Midbrain (tissue), 1 donor: ENCODE measurements at places on chromosomes 5 and 9.
A peak's percentile ranks its signal among the peaks of the same experiment; 100 is the strongest.

DNA sequence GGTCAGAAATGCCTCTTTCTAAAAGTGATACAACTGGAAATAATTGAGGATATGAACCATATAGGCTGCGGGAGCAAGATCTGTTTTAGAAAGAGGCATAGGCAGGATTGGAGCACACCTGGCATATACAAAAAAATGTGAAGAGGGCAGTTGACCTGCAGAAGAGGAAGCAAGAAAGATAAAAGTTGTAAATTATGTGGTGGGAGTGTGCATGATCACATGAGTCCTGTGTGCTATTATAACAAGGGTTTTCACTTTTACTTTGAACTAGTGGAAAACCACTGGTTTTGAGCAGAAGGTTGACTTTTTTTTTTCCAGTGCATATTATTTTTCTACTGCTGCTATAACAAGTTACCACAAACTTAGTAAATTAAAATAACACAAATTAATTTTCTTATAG is 489.3 kb downstream of the ANXA1 start:
- DNase-seq = no peak

DNA sequence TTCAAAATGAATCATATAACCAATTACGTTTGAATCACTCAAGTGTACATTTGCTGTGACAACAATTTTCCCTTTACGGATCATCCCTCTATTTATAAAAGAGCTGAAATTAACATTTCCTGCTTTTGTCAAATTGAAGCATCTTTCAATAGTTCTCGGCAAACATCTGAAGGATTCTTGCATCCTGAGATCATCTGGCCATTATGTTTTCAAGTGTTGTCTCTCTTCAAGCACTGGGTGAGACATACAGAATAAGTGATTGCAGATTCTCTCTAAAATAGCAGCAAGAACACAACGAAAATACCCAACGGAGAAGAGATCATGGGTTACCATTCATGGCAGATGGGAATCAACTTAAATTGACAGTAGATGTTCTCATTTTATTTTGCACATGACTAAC is 283.4 kb upstream of the GRAMD2B start:
- no peak for DNase-seq

DNA sequence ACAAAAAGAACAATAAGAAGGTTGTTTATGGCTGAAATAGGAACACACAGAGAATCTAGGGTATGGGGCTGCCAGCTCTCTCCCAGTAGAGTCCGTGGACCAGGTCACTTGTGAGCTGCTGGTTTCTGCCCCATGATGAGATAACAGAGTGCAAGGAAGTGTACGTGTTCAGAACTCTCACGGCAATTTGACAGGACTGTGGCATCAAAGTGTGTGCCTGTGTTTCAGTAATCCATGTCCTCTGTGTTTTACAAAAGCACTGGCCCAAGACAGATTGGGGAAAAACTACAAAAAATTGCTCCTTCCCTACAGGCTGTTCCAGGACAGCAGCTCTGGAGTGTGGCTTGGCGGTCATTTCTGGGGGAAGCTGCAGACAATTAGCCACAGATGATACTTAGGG is 184.6 kb downstream of the AUH start:
- DNase-seq = no peak

DNA sequence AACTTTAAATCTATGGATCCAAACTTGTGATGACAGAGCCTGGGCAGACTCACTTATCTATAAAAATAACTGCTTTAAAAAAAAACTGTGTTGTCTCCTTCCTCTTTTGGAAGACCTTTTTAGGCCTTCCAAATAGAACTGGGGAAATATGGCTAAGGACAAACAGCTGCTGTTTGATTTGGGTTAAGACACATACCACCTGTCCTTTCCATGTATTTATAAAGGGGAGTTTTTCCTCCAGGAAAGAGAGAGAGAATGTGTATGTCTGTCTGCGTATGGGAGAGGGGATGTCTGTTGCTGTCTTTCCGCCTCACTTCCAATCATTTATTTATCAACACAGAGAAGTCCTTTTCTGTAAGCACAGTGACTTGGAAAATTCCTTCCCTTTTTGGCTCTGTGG is 2.8 kb downstream of the ARHGEF37 start:
- DNase-seq = peak; percentile 21

DNA sequence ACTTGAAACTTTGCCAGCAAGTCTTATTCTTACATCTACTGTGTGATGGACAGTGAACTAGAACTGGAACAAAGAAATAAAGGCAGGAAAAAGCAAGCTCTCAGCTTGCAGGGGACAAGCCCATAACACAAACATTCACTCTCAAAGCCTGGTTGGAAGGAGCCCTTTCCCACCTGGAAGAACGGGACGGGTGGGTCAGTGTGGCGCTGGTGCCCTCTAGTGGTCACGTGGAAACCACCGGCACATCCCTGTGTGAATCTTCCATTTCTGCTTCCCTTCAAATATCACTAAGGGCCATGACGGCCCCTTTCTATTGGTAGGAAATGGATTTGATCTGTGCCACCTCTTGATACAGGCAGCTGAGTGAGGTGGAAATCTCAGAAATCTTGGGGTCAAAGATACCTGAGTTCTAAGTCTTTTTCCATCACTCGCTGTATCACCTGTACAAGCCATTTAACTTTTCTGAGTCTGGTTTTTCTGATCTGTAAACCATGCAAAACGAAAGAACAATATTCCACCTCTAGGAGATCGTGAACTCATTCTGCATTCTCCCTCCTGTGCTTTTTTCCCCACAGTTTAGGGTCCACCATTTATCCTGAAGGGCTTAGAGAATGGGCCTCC is 211.6 kb downstream of the MSX2 start:
- DNase-seq = peak; percentile 78

DNA sequence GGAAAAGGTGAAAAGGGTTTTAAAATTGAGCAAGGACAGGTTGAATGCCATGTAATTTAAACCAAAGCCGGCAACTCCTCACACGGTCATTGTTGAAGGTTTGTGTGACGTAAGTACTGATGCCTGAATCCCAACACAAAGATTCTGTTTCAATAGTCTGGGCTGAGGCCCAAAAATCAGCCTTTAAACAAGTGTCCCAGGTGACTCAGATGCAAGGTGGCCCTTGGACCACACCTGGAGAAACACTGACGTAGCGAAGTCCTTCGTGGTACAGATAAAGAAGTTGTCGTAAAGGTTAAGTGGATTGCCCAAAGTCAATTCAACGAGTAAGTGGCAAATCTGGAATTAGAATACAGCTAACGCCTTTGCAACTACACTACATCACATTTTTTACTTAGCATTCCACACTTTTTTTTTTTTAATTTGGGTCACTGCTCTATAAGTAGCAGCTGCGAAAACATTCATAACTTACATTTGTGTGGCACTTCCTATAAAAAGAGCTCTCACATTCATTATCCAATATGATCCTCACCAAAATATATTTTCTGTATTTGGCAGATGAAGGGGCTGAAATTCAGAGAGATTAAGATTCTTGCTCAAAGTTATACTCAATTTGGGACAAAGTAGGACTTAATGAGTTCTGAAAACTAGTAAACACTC is 111.3 kb downstream of the LPAR1 start:
- no peak for DNase-seq

- DNase-seq = peak; percentile 1
Measured at GRCh38 chr5:151298063-151298855, 5.3 kb downstream of the SLC36A3 start.

DNA sequence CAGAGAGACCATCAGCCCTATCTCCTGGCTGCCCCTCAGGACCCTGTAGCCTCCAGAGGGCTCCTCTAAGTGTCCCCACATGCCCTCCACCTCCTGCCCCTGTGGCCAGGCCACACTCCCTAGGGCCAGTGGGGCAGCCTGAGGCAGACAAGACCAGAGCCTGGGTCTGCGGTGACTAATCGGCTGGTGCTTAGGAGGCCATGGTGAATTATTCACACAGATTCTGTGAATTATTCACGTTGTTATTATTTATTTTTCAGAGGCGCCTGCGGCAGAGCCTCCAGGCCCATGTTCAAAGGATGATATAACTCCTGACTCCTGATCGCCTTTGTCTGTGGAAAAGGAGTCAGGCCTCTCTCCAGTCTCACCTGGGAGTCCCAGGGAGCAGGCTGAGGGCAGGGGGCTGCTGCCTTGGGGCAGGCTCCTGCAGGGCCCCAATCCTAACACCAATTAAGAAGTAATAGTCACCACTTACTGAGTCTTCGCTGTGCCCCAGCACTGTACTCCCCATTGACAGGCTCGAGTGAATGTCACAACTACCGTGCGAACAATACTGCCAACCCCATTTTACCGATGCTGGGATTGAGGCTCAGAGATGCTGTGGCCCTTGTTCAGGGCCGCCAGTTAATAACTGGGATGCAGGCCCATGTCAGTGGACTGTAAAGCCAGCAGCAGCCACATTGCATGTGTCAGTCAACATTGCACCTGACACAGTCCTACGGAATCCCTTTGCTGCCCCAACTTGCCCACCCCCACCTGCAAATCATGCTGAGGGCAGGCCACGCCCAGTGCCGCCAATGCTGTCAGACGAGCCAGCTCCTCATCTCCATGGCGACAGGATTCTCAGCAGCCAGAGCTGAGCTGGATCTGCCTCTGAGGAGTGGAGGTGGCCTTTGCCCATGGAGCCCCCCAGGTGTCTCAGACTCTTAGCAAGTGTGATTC is 94.9 kb downstream of the PCDH1 start:
- no peak for DNase-seq

- DNase-seq = no peak
Measured at GRCh38 chr5:69364414-69364813, 4.9 kb downstream of the AK6 start.

GRCh38 chr5:88556406-88556805 is 287.8 kb upstream of the TMEM161B start:
- no peak for DNase-seq

- no peak for DNase-seq
Measured at GRCh38 chr9:32294106-32294505, 90.3 kb upstream of the ACO1 start.

GRCh38 chr9:5445886-5446285 is 4.5 kb upstream of the CD274 start:
- DNase-seq = no peak

DNA sequence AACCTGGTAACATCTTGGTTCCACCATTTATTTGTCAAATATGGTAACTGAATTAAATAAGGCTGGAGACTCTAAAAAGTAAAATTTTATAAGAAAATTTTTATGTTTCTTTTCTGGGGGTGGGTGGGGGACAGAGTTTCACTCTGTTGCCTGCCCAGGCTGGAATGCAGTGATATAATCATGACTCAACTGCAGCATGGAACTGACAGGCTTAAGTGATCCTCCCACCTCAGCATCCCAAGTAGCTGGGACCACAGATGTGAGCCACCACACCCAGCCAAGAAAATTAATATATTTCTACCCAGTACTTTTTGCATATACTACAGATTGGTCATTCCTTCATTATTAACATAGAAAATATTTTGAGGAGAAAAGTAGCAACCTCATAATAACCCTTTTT is 216.9 kb downstream of the DEPDC1B start:
- DNase-seq = no peak

- no peak for DNase-seq
Measured at GRCh38 chr9:74920944-74921626, 31.6 kb downstream of the C9orf40 start.

- DNase-seq = no peak
Measured at GRCh38 chr5:113507601-113508000, 5.9 kb upstream of the YTHDC2 start.

DNA sequence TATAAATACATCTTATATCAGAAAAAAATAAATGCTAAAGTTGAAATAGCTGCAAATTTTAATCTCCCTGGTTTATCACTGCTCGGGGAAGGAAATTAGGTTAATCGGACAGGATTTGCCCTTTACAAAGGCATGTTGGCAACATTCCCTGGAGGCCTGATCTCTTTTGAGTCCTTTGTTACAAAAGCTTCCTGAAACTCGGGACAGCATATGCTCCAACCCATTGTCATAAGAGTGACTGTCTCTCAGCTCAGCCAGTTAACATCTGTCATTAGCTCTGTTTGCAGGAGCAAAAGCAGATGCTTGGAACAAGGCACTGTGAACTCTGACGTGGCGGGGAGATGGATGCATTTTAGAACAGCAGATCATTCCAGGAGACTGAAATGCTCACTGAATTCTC is 80.6 kb downstream of the MYO10 start:
- no peak for DNase-seq

DNA sequence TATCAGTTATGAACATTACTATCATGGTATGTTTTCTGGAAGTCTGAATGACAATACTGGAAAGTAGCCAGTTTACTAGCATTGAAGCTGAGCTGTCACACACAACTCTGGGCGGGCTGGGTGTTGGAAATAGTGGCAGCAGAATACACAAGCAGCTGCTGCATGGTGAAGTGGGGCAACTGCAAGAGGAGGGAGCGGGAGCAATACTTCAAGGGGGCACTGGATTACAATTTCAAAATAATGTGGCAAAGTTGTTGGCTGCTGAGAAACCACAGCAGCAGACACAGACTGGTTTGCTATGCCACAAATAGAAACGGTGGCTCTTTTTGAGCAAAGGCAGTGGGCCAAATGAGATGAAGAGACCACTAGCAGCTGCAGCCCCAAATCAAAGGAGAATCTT is 350.2 kb downstream of the KIAA0825 start:
- no peak for DNase-seq

DNA sequence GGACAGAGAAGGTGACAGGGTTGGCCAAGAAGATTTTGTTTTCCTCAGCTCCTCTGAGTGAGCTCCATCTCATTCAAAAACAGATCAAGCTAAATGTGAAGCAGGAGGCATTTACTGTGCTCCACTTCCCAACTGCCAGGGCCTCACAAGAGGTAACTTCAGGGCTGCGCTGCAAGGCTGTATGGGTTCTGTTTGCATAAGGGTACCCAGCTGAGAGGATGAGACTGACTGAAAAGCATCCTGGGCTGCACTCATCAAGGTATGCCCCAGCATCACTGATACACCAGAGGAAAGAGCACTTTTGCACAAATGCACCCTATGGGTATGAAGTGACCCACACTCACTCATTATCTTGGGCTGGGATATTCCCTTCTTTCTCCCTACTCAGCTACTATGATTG is 316.2 kb upstream of the HAPLN1 start:
- no peak for DNase-seq
